ENCODE measurements at places on chromosomes 11 and 22.
A peak's percentile ranks its signal among the peaks of the same experiment; 100 is the strongest.

GRCh38 chr11:46659908-46660307 lies 40.5 kb downstream of the ARHGAP1 start:
- no peak for DNase-seq

GRCh38 chr11:115721296-115721995 lies 217.2 kb upstream of the CADM1 start:
- no peak for DNase-seq

DNA sequence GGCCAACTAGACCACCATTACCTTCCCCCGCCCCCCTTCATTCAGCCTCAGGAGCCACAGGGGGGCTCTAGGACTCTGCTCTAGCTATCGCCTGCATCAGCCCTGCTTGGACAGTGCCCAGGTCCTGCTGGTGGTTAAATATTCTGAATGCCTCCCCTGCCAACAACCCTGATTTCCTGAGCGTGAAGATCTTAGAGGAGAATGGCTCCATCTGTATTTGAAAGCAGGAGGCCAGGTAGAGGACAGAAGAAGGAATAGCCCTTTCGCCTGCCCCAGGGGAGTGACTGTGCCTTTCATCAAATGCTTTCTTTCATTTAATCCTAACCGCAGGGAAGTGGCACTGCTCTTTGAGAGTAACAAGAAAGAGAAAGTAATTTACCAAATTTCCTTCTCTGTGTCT lies 69.2 kb downstream of the ISX start:
- DNase-seq = no peak

DNA sequence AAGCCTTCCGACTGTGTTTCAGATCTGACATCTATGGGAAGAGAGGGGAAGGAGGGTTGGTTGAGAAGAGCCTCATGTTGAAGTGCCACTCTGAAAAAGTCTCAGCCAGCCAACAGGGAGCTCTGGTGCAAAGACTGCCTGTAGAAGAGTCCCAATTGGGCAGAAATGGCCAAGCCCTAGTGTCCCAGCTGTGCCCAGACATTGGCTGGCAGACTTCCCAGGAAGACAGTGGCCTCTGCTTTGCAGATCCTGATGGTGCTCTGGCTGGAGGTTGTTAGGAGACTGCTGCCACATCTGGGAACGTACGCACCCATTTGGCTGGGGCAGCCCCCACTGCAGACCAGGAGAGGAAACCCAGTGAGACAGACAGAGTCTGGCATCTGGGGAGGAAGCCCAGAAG lies 3.2 kb upstream of the PLA2G3 start:
- no peak for DNase-seq

- DNase-seq = no peak
Measured at GRCh38 chr11:125949271-125950177, 3.7 kb downstream of the VSIG10L2 start.

GRCh38 chr11:43987384-43988039 lies 45.1 kb downstream of the C11orf96 start:
- DNase-seq = no peak

DNA sequence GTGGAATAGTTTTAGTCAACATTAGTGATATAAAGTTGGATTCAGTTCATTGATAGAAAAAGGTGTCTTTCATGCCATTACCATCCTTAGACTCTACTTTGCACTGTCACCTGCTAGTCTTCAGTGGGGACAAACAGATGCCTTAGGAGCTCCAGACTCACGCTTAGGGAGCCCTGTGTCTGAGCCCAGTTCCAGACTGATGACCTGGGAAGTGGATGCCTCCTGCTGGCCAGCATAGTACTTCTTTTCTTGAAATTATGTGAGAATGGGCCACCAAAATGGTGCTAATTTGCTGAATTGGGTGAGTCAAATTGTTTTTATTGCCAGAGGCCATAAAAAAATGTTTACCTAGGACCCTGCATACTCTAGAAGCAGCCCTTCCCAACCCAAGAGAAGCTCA lies 53.9 kb downstream of the NOX4 start:
- DNase-seq = no peak

DNA sequence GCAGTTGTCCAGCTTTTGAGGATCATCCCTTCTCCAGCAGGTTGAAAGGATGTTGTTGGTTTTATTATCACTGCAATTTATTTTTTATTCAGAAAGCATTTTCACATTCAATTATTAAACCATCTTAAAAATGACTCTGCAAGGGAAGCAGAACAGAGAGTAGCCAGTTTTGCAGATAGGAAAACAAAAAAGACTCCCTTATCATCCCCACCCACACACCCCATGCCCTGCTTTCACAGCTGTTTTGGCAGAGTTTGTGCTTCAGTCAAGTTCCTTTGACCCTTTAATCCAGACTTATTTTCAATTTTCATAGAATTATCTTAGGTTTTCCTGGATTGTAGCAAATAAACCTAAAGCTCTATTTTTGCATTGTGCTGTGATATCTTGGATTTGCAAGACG lies 44.4 kb downstream of the MUC15 start:
- no peak for DNase-seq

- DNase-seq = no peak
Measured at GRCh38 chr11:72038491-72038890, 39.8 kb downstream of the IL18BP start.

- no peak for DNase-seq
Measured at GRCh38 chr22:42908374-42908746, 51.3 kb upstream of the ARFGAP3 start.

DNA sequence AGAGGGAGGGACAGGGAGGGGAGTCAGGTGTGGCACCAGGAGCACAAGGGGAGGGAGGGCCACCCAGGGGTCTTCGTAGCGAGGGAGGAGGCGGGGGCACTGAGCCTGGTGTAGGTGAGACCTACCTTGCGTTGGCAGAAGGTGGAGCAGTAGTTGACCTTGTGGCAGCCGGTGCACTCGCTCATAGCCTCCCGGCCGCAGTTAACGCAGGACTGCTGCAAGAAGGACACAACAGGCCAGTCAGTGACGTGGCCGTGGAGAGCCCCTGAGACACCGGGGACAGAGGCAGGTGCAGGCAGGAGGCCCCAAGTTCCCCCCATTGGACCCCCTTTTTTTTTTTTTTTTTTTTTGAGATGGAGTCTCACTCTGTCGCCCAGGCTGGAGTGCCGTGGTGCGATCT lies 16.8 kb downstream of the DRD4 start:
- no peak for DNase-seq

- DNase-seq = no peak
Measured at GRCh38 chr11:70510106-70510505, 111.8 kb downstream of the CTTN start.

GRCh38 chr22:24976442-24977218 lies 24.1 kb downstream of the KIAA1671 start:
- no peak for DNase-seq

DNA sequence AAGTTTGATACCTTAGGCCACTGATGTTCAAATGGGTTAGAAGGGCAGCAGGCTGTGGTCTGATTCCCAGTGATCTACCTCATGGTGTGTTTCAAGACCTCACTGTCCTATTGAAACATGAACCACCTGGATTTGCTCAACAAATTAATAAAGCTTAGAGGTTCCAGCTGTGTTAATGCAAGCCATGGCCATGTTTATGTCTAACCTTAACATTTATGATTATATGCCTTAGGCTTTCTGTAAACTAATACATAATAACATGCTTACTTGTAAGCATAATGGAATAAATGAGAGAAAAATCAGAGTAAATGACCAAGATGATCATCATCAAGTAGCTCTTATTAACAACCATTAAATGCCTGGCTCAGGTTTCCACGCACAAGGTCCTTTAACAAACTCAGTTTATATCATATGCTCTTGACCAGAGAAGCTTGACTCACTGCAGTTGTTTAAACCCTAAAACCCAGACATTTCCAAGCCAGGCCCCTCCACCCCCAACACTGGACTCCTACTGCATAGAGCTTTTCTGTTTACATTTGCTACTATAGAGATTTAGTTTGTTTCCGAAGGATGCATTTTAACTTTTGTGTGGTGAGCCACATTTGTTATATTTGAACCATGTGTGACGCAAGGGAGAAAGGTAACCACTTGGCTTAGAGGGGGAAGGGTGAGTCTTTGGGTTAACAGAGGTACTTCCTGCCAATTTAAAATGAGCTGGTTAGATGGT lies 43.7 kb downstream of the KREMEN1 start:
- DNase-seq = no peak

DNA sequence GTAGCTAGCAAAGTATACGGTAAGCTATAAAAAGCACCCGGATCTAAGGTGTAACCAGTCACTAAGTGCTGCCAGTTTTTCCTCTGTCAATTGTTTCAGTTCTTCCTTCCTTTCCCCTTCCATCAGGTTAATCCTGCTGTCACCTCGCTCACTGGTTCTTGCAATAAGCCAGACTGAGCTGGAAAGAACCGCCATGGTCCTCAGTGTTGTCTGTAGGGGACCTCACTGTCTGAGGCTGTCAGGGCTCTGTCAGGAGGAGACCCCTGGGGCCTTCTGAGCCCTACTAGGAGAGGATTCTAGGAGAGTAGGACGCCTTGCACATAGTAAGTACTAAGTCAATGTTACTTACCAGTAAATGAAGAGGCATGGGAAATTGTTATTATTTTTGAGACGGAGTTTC lies 1.4 kb upstream of the TBC1D22A start:
- no peak for DNase-seq

DNA sequence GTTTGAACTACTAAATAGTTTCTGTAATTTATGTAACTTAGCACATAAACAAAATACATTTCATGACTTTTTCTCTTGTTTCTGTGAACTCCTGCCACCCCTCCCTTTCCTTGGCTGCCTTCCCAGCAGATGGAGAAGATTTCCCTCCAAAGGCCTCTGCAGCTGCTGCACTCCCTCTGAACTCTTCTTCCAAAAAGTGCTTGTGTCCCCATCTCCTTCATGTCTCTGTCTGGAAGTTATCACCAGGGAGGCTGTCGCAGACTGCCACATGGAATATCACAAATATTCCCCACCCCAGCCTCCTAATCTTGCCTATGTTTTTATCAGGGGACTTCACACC lies 1068.3 kb downstream of the OPCML start:
- no peak for DNase-seq

DNA sequence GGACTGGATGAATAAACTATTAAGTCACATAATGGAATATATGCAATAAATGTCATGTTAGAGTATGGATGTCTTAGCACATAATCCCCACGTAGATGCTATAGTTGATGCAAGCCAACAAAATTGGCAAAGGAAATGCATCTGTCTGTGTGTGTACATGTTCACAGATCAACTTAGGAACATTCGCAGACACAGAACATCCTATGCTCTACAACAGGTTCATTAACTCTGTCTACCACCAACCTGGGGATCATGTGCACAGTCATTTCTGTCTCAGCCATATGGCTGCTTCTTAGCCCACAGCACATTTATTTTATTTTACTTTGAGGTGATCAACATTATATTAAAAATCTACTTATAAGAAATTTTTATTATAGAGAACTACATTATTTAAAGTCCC lies 4.9 kb downstream of the MSANTD4 start:
- DNase-seq = no peak

GRCh38 chr11:60879971-60880588 lies 12.7 kb downstream of the ZP1 start:
- DNase-seq = no peak

DNA sequence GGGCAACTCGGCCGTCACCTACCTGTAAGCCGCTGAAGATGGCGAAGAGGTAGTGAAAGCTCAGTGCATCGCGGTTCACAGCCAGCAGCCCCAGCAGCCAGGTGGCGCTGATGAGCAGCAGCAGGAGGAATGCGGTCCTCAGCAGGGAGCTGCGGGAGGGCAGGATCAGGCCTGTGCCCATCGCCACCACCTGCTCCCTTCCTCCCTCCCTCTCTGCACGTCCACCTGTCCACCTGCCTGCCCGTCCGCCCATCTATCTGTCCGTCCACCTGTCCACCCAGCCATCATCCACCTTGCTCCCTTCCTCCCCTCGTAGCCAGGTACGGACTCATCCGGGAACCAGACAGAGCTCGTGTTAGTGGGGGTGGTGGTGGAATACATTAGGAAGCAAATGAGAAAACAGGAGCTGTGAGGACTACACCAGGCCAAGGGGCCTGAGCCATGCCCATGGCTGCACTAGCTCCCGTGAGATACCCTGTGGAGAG lies 32.2 kb downstream of the TRMU start:
- peak; percentile 59 for DNase-seq

GRCh38 chr11:65488273-65489034 lies 10.4 kb upstream of the MALAT1 start:
- no peak for DNase-seq

- no peak for DNase-seq
Measured at GRCh38 chr11:76729214-76729613, 53.9 kb upstream of the TSKU start.

GRCh38 chr11:20013346-20014066 lies 146.8 kb downstream of the DBX1 start:
- no peak for DNase-seq

- no peak for DNase-seq
Measured at GRCh38 chr11:35303596-35304385, 115.6 kb downstream of the SLC1A2 start.

GRCh38 chr22:41885516-41885915 lies 29.4 kb downstream of the SHISA8 start:
- DNase-seq = no peak

DNA sequence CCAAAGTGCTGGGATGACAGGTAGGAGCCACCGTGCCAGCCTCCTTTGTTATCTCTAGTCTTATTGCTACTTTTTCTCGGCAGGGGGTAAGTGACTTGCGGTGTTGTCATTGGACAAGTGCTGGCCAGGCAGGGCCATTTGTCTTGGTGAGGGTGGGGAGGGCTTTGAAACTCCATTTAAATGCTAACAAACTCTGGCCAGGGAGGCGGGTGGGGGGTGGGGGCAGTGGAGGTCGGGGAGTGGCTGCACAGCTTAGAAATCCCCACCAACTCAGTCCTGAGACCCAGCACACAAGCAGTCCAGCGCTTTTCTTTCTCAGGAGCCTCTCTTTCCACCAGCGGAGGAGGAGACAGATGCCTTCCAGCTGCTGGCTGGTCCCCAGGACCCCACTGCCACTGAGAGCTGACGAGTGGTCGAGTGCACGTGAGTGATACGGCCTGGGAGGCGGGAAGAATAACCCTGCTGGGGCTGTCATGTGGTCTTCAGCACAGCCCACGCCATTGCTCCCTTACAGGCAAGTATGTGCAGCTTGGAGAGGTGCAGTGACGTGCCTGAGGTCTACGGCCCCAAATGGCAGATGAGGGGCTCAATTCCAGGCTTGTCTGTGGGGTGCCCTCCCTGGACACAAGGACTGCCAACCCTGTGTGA lies 24.2 kb upstream of the OSBPL5 start:
- DNase-seq = no peak

DNA sequence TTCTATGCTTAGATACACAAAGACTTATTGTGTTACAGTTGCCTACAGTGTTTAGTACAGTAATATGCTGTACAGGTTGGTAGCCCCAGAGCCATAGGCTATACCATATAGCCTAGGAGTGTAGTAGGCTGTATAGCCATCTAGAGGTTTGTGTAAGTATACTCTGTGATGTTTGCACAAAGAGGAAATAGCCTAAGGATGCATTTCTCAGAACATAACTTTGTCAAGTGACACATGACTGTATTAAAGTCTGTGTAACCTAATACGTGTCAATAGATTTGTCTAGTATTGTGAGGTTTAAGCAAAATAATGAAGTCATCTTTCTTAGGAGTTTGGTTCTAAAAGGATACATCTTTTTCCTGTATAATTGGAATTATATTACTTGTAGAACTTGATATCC lies 5.5 kb downstream of the ZC3H12C start:
- DNase-seq = no peak

GRCh38 chr11:108790501-108791299 lies 125.8 kb downstream of the DDX10 start:
- DNase-seq = no peak
